ENCODE measurements at places on chromosomes 12 and 14.

- no peak for DNase-seq
Measured at GRCh38 chr14:51860825-51861499, 550 bp downstream of the GNG2 start.

DNA sequence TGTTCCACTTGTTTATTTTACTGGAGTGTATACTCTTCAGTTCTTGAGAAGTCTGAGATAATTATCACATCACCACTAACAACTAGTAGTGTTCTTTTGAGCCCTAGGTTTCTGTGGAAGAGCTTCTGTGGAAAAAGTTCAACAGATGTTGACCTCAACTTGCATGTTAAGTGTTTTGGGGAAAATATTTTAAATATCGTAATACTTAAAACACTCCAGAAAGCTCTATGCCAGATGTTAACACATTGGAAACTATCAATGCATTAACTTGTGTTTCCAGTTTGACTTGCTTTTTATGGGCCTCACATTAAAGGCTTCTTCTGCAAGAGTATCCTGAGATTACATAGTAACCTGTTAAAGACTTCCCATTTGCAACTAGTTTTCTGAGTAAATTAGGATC, 173.1 kb downstream of the DUSP6 start:
- DNase-seq: no peak

GRCh38 chr14:94062344-94062940, 18.6 kb downstream of the DDX24 start:
- no peak for DNase-seq

GRCh38 chr12:89476232-89476631, 48.4 kb downstream of the GALNT4 start:
- DNase-seq: no peak

- DNase-seq: no peak
Measured at GRCh38 chr12:124336742-124337520, 42.0 kb downstream of the RFLNA start.

GRCh38 chr12:67765776-67766766, 117.5 kb downstream of the DYRK2 start:
- no peak for DNase-seq

DNA sequence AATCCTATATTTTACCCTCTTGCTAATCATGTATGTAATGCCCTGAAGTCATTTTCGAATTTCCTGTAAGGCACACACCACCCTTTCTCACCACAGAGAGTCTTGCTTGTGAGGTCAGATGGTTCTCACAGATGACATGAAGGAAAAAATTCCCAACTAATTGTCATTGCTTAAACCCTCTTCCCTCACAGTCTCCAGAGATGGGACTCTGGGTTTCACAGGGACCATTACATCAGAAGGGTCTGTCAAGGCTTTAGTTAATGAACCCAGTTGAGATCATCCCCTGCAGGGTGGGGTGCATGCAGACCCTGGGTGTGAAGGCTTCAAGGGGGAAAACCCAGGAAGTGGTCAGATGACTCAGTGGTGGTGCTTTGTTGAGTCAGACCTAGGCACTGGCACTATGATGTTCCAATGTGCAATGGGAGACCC, 229.6 kb downstream of the BCAT1 start:
- peak; percentile 0 for DNase-seq

- DNase-seq: no peak
Measured at GRCh38 chr14:90753456-90754005, 62.7 kb downstream of the TTC7B start.

DNA sequence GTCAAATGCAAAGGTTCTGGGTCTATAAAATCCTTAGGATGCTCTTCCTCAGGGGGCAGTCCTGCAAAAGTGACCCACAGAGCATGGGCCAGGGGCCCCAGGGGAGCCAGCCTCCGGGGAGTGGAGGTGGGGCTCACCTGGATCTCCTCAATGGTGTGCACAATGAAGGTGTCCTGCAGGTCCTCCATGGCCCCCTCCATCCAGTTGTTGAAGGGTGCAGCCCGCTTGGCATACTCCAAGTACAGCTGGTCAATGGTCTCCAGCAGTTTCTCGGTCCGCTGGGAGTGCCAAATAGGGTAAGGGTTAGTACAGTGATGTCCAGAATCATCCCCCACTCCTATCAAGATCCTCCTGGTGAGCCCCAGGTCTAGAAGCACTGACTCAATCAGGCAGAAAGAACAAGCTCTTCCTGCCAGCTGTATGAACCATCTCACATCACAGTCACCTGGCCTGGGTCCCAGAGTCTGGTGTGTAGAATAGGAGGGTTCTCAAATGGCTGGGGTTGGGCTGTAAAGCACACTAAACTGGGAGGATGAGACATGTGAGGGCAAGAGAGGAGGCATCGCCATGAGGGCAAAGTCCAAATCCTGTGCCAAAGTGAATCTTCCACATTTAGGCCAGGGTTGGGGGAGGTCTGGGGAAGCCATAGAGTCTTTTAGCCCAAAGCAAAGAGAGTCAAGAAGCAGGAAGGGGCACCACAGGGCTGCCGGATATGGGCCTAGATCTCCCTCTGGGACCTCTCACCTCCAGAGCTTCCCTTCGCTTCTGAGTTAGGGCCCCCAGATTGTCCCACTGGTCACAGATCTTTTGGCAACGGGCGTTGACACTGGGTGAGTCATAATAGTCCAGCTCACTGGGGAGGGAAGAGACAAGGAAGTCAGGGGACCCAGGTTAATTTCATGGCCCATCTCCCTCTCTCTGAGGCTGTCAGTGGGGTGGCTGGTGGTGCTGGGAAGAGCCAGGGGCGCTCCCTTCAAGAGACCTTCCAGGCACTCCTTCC, 91.5 kb upstream of the ZFP36L1 start:
- no peak for DNase-seq

- no peak for DNase-seq
Measured at GRCh38 chr14:82836256-82836950, 1302.8 kb upstream of the SEL1L start.

GRCh38 chr12:102438047-102438826, 42.1 kb downstream of the IGF1 start:
- no peak for DNase-seq

- no peak for DNase-seq
Measured at GRCh38 chr12:94769776-94770759, 119.7 kb upstream of the TMCC3 start.

DNA sequence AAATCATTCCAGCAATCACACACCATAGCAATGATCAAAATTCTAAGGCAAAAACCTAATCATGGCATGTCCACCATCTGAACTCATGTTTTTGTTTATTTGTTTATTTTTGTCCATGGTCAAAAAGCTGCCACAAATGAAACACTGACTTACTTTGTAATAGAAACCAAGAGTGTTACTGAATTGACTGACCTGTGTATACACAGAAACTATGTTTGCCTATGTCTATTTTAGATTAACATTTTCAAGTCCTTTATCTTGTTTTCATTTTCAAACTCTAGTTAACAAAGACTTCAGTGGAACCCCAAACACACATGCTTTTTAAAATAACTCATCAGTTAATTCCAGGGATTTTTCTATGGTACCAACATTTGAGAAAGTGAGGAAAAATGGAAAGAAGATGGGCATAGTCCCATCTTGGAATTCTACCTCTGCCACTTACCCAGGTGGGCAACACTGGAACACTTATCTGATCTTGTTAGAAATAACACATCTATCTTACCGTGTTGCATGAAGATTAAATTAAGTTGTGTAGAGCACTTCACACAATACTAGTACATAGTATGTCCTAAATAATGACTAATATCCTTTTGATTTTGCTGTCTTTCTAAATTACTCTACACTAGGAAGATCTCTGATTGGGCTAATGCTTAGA, 6.4 kb downstream of the LUM start:
- DNase-seq: no peak

All from stimulated activated CD8-positive, alpha-beta memory T cell treated with anti-CD3 and anti-CD28 coated beads, Interleukin-4, amount 100 ng/mL, for 1 hour (primary cell).